ENCODE measurements at places on chromosomes 5 and 9. TPM values are rescaled to one million over a fixed set of nuclear protein-coding genes. Genes with fewer than 3 reads are reported as not detected.
A peak's percentile ranks its signal among the peaks of the same experiment; 100 is the strongest.

The MSMP gene
- not detected for total RNA-seq

GRCh38 chr9:37503736-37504135 lies 18.0 kb downstream of the POLR1E start:
- H3K27me3 ChIP-seq = no peaks in the 10 kb centered on the region
- no peak overlapping the region for H3K27ac ChIP-seq
- H3K4me3 ChIP-seq = no peak overlapping the region
- H3K36me3 ChIP-seq = peaks cover 6% of the 10 kb centered on the region
- DNase-seq = no peak

- no peak for DNase-seq
- H3K27me3 ChIP-seq = no peaks in the 10 kb centered on the region
- H3K4me3 ChIP-seq = no peak overlapping the region
These were observed 130.3 kb downstream of the CDC42SE2 start for GRCh38 chr5:131394128-131394527.

DNA sequence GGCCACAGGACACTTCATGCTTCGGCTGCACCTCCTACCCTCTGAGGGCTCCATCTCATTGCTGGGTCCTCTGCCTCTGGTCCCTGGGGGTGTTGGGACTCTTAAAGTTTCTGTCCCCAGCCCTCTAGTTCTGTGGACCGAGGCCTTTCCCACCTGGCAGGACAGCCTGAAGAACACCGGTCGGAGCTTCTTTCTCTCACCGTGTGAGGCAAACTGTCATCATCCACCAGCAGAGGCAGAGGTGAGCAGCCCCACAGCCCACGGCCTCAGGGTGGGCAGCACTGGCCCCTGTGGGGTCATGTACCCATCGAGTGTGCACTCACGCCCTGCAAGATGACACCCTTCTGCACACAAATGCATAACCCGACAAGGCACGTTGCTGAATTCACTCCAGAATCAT lies 49.9 kb downstream of the IRX2 start:
- no peak overlapping the region for H3K4me3 ChIP-seq
- H3K4me1 ChIP-seq = no peaks in the 10 kb centered on the region
- DNase-seq = no peak
- no peaks in the 10 kb centered on the region for H3K36me3 ChIP-seq
- H3K27me3 ChIP-seq = no peaks in the 10 kb centered on the region
- H3K27ac ChIP-seq = no peak overlapping the region

The LCN10 gene
- total RNA-seq = not detected

- no peaks in the 10 kb centered on the region for H3K27me3 ChIP-seq
- peaks cover 7% of the 10 kb centered on the region for H3K4me1 ChIP-seq
- no peak for DNase-seq
- H3K4me3 ChIP-seq = no peak overlapping the region
These were observed 93.7 kb downstream of the FBXO38 start for GRCh38 chr5:148477429-148477828.

The SLC36A2 gene
- total RNA-seq = not detected

GRCh38 chr9:16982780-16983310 lies 112.4 kb upstream of the BNC2 start:
- no peak overlapping the region for H3K27ac ChIP-seq
- H3K27me3 ChIP-seq = no peaks in the 10 kb centered on the region
- no peaks in the 10 kb centered on the region for H3K36me3 ChIP-seq
- H3K4me1 ChIP-seq = peaks cover 7% of the 10 kb centered on the region
- no peak overlapping the region for H3K4me3 ChIP-seq

The CORO2A gene
- total RNA-seq = 2.4 TPM

DNA sequence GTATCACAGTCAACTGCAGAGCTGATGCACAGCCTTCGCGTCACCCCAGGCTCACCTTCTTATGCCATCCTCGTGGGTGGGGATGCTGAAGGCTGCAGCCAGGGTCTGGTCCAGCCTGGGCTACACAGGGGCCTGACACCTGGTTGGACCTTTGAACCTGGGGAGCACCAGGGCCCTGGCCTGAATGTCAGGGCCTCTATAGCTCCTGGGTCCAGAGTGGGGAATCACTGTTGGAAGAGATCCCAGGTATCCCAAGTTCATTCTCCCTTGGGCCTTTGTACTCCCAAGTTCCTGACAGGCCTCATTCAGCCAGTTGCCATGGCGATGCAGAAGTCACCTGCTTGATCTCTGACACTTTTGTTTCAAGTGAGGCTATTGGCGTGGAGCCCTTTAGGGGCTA lies 43.8 kb downstream of the ZNF618 start:
- no peak for DNase-seq
- H3K27ac ChIP-seq = no peak overlapping the region
- no peaks in the 10 kb centered on the region for H3K27me3 ChIP-seq
- H3K4me1 ChIP-seq = no peaks in the 10 kb centered on the region

- no peak overlapping the region for H3K4me3 ChIP-seq
- H3K27ac ChIP-seq = no peak overlapping the region
- no peaks in the 10 kb centered on the region for H3K4me1 ChIP-seq
- no peaks in the 10 kb centered on the region for H3K36me3 ChIP-seq
These were observed 25.6 kb downstream of the POLR1E start for GRCh38 chr9:37511016-37512010.

The MAMDC4 gene
- total RNA-seq = 8.3 TPM

DNA sequence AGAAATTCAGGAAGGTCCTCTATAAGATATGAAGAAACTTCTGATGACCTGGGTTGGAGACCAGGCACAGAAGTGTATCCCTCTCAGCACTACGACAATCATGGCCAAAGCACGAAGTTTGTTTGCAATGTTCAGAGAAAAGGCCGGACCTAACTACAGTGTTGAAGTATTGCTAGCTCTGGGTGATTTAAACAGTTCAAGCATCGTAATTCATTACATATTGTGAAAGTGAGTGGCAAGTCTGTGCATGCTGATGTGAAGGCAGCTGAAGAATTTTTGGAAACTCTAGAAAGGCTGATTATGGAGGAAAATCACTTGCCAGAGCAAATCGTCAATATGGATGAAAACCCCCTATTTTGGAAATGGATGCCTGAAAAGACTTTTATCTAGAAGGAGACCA lies 67.2 kb upstream of the PANK3 start:
- H3K4me3 ChIP-seq = no peak overlapping the region
- no peaks in the 10 kb centered on the region for H3K4me1 ChIP-seq
- DNase-seq = no peak
- H3K27me3 ChIP-seq = no peaks in the 10 kb centered on the region
- H3K27ac ChIP-seq = no peak overlapping the region
- no peaks in the 10 kb centered on the region for H3K36me3 ChIP-seq

- H3K27me3 ChIP-seq = no peaks in the 10 kb centered on the region
- H3K36me3 ChIP-seq = no peaks in the 10 kb centered on the region
- DNase-seq = peak; percentile 48
- H3K4me3 ChIP-seq = no peak overlapping the region
These were observed 55.9 kb upstream of the ERCC6L2 start for GRCh38 chr9:95819636-95820035.

DNA sequence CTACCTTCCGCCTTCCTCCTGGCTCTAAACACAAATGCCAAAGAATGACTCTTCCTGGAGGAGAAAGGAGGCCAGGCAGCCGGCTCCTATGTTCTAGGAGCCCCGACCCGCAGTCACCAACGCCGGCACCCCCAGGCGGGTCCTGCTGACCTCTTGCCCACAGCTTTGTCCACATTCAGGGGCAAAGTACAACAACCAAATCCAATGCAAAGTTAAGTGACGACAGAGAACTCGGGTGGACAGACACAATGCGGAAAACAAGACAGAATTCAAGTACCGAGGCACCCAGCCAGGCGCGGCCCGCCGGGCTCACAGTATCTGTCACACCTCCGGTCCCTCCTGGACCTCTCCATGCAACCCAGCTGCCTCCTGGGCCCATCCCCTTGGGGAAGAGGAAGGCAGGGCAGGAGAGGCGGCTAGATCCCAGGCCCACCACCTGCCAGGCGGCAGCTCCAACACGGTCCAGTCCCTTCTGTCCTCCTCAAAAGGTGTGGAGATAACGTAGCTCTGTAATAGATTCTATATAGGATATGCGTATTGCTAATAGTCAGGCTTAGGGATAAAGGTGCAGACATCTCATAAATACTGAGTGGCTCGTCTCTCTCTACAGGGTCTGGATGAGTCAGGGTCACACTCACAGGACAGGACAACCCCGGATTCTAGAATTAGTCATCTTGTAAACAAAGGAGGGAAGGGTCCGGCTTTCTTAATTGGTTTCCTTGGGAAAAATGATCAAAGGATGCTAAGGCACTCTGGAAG lies 46.9 kb upstream of the UBAC1 start:
- H3K4me3 ChIP-seq = no peak overlapping the region
- H3K36me3 ChIP-seq = no peaks in the 10 kb centered on the region
- no peak for DNase-seq
- H3K4me1 ChIP-seq = peaks cover 50% of the 10 kb centered on the region
- H3K27ac ChIP-seq = peak overlapping the region; percentile 46

DNA sequence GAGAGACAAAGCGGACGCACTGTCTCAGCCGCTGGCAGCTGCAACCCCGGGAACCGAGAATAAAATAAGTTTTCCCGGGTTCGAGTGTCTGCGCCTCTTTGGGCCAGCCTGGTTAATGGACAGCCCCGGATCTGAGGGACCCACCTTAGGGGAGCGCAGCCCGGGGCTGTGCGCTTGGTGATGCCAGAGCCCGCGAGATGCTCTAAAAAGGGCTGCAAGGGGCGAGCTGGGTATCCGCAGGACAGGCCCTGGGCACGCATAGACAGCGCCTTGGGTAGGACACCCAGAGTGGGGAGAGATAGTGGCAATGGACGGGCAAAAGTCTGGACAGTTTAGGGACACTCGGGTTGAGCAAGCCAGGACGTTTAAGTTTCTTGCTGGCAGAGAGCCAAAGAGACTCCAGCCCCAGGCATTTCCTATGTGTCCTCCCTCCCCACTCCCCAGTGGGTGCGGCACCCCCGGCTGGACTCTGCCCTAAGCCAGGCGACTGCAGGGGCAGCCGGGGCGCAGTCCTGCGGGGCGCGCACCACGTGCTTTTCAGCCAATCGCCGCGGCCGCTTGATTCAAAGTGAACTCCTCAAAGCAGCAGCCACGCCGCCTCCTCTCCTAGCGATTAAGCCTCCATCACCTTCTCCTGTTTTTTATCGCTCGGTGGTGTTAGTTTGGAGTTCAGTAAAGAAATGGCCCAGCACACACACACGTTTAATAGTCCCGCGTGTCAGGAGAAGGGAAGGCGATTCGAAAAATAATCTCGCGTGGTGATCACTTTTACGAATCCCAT lies 616 bp upstream of the ENC1 start:
- peak overlapping the region; percentile 96 for H3K4me3 ChIP-seq
- peak overlapping the region; percentile 75 for H3K27ac ChIP-seq
- no peaks in the 10 kb centered on the region for H3K36me3 ChIP-seq
- no peaks in the 10 kb centered on the region for H3K27me3 ChIP-seq
- peaks cover 25% of the 10 kb centered on the region for H3K4me1 ChIP-seq
- peak; percentile 88 for DNase-seq

- H3K4me3 ChIP-seq = peak overlapping the region; percentile 87
- H3K27me3 ChIP-seq = no peaks in the 10 kb centered on the region
- H3K27ac ChIP-seq = no peak overlapping the region
- no peak for DNase-seq
These were observed 1.4 kb downstream of the CEP120 start for GRCh38 chr5:123421773-123422172.

The LRRC14B gene
- total RNA-seq = not detected

The NAA35 gene
- total RNA-seq = 33.2 TPM

DNA sequence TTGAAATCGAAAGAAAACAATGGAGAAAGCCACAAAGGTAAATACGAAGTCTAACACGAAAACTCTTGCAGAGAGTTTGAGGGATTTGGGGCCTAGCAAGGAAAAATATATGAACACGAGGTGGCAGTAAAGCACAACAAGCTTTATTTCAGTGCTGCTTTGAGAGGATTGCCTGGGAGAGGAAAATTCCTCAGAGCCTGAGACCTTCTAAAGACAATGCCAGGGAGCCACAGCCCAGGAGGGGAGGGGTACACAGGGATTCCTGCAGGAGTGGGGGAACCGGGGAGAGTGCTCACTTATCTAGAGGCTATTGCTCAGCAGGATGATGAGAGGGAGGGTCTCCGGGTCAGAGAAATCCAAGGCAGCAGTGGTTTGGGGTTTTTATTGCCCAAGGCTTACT lies 134.9 kb upstream of the ADCY2 start:
- H3K27me3 ChIP-seq = no peaks in the 10 kb centered on the region
- peak; percentile 93 for DNase-seq
- H3K27ac ChIP-seq = no peak overlapping the region
- H3K4me3 ChIP-seq = no peak overlapping the region

GRCh38 chr5:81779916-81780266 lies 29.0 kb upstream of the SSBP2 start:
- no peak for DNase-seq
- no peak overlapping the region for H3K4me3 ChIP-seq
- H3K27me3 ChIP-seq = no peaks in the 10 kb centered on the region
- peaks cover 7% of the 10 kb centered on the region for H3K4me1 ChIP-seq

The SLC24A2 gene
- 0.43 TPM for total RNA-seq

The PRSS3 gene
- total RNA-seq = not detected

GRCh38 chr9:19127871-19128500 lies 694 bp upstream of the PLIN2 start:
- no peaks in the 10 kb centered on the region for H3K27me3 ChIP-seq
- H3K4me3 ChIP-seq = peak overlapping the region; percentile 85
- peaks cover 35% of the 10 kb centered on the region for H3K4me1 ChIP-seq
- peak; percentile 77 for DNase-seq
- peak overlapping the region; percentile 8 for H3K27ac ChIP-seq
- H3K36me3 ChIP-seq = peaks cover 9% of the 10 kb centered on the region

DNA sequence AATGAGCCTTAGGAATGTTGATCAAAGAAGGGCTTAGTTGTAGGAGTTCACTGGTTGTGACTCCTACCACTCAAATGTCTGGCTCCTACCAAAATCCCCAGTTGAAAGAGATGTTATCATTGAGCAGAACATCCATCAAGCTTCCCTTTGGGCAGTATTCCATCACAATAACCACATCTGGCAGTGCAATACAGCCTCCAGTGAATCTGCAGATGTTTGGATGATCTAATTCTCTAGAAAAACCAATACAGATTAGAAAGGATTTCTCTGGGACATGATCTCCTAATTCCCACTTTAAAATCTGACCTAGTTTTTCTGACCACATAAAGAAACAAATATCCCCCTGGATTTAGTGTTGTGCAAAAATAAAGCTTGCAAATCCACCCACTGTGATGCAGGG lies 81.6 kb downstream of the TMEM215 start:
- H3K27me3 ChIP-seq = no peaks in the 10 kb centered on the region
- no peak overlapping the region for H3K4me3 ChIP-seq
- H3K4me1 ChIP-seq = no peaks in the 10 kb centered on the region
- H3K36me3 ChIP-seq = no peaks in the 10 kb centered on the region
- H3K27ac ChIP-seq = no peak overlapping the region
- no peak for DNase-seq

The GFI1B gene
- not detected for total RNA-seq

- H3K4me3 ChIP-seq = no peak overlapping the region
These were observed 133.9 kb downstream of the ADCY2 start for GRCh38 chr5:7529880-7530279.

DNA sequence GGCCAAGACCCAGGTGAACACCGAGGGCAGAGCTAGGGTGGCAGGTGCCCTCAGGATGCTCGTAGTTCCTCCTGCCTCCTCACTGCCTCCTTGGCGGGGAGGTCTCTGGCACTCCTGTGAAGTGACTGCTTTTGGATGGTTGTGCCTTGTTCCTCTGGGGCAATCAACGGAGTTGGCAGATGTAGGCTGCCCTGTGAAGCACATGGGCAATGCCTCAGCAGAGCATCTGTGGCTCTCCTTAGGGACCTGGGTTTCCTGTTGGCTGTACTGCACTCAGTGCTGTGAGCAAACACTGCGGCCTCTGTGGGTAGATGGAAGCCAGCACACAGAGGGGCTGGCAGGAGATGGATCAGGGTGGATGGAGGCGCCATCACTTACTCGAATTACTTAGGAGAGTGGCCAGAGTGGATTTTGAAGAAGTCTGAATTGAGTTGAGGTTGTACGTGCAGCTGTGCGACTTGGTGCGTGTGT lies 71.4 kb upstream of the COL5A1 start:
- H3K36me3 ChIP-seq = no peaks in the 10 kb centered on the region
- no peaks in the 10 kb centered on the region for H3K27me3 ChIP-seq
- no peak overlapping the region for H3K27ac ChIP-seq

Data from neural progenitor cell (in vitro differentiated cells).